ENCODE measurements at places on chromosomes 3 and 15. TPM values are rescaled to one million over a fixed set of nuclear protein-coding genes. Genes with fewer than 3 reads are reported as not detected.

The POPDC2 gene
- 0.08 TPM for total RNA-seq

The GRK7 gene
- total RNA-seq, result not detected

The DNAH1 gene
- 0.27 TPM for total RNA-seq

The PLSCR4 gene
- 1.3 TPM for total RNA-seq

The SLC22A13 gene
- not detected for total RNA-seq

The NUP210 gene
- 0.04 TPM for total RNA-seq

The TMOD2 gene
- 5.8 TPM for total RNA-seq

The ASTE1 gene
- 4.2 TPM for total RNA-seq

The GP5 gene
- not detected for total RNA-seq

The CKMT1A gene
- total RNA-seq, result 89.3 TPM

The SELENOK gene
- total RNA-seq, result 56.8 TPM

The TPM1 gene
- total RNA-seq, result 114 TPM

The KLHL18 gene
- total RNA-seq, result 13.8 TPM

The MESP1 gene
- 0.78 TPM for total RNA-seq

The ZBBX gene
- total RNA-seq, result not detected

The RHO gene
- total RNA-seq, result not detected

The DZIP1L gene
- 5.5 TPM for total RNA-seq

The HRH1 gene
- 9.4 TPM for total RNA-seq

The ROBO2 gene
- total RNA-seq, result under 0.01 TPM

The SCG5 gene
- 14.8 TPM for total RNA-seq

The MPI gene
- 41.4 TPM for total RNA-seq

The CNTN4 gene
- not detected for total RNA-seq

The MRAS gene
- 2.6 TPM for total RNA-seq

The CD276 gene
- 194 TPM for total RNA-seq

The LRTM1 gene
- not detected for total RNA-seq

The DUOXA2 gene
- total RNA-seq, result not detected

The CTXN2 gene
- not detected for total RNA-seq

The CFAP100 gene
- total RNA-seq, result not detected

The POLQ gene
- total RNA-seq, result 2.3 TPM

The ZBED2 gene
- total RNA-seq, result 124 TPM

The AHSG gene
- not detected for total RNA-seq

The REC114 gene
- total RNA-seq, result not detected

The GOLGA6L7 gene
- total RNA-seq, result not detected

The KCNMB3 gene
- total RNA-seq, result 0.16 TPM

The SH2D7 gene
- not detected for total RNA-seq

The KNG1 gene
- total RNA-seq, result not detected

The SI gene
- not detected for total RNA-seq

The FGD5 gene
- total RNA-seq, result not detected

The DAPK2 gene
- 1.2 TPM for total RNA-seq

The XCR1 gene
- total RNA-seq, result not detected

The LNP1 gene
- total RNA-seq, result 3.0 TPM

The AMOTL2 gene
- total RNA-seq, result 55.9 TPM

The CASR gene
- total RNA-seq, result not detected

The COL6A6 gene
- not detected for total RNA-seq

The ALPK3 gene
- 0.08 TPM for total RNA-seq

The PPP1R14D gene
- total RNA-seq, result not detected

The ZNF860 gene
- total RNA-seq, result 3.7 TPM

The ERICH6 gene
- total RNA-seq, result not detected

The SELENOS gene
- total RNA-seq, result 89.0 TPM

The AMIGO3 gene
- total RNA-seq, result not detected

The MST1R gene
- 21.9 TPM for total RNA-seq

The RBSN gene
- 14.8 TPM for total RNA-seq

The CTXND1 gene
- total RNA-seq, result not detected

The MKRN3 gene
- 0.80 TPM for total RNA-seq
